ENCODE measurements at places on chromosomes 11 and 22.
A peak's percentile ranks its signal among the peaks of the same experiment; 100 is the strongest.

GRCh38 chr22:42906605-42907348 lies 49.7 kb upstream of the ARFGAP3 start:
- DNase-seq = peak; percentile 82

- no peak for DNase-seq
Measured at GRCh38 chr11:32439501-32440210, 4.3 kb upstream of the WT1 start.

- DNase-seq = no peak
Measured at GRCh38 chr11:82989628-82990404, 81.9 kb downstream of the RAB30 start.

DNA sequence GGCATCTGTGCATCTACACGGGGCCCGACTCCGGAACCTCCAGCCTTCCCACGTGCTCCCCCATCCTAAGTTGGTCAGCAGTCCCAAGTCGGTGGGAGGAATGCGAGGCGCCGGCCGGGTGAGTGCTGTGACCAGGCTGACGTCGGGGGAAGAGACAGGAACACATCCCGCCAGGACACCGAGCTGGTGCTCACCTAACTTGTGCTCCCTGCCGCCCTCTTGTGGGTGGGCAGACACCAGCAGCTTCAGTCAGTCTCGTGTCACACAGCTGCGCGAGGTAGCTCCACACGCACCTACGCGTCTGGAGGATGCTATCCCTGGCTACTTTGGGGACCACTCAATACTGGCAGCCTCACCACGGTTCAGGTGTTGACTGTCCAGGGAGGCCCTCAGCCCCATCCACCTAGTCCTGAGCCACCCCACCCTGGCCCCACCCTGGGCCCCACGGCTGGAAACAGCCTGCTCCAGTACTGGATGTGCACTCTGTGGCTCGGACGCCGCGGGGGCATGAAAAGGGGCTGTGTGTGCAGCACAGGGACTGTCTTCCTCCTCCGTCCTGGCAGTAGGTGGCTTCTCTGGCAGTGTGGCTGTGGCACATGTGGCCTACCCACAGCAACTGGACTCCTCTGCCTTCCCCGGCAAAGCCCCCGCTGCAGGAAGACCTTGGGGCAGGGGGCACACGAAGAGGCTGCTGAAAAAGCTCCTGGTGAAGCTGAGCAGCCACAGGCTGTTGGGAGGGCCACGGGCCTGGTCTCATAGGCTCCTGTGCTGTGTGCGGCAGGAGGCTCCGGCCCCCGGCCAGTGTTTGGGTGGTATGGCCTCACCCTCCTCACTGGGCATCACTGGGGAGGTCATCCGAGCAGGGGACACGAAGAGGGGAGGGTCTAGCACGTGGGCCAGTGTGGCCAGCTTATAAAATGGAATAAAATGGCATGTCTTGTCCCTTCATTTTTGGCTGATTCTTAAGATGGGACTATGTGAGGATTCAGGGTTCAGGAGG lies 11.2 kb upstream of the BID start:
- no peak for DNase-seq

DNA sequence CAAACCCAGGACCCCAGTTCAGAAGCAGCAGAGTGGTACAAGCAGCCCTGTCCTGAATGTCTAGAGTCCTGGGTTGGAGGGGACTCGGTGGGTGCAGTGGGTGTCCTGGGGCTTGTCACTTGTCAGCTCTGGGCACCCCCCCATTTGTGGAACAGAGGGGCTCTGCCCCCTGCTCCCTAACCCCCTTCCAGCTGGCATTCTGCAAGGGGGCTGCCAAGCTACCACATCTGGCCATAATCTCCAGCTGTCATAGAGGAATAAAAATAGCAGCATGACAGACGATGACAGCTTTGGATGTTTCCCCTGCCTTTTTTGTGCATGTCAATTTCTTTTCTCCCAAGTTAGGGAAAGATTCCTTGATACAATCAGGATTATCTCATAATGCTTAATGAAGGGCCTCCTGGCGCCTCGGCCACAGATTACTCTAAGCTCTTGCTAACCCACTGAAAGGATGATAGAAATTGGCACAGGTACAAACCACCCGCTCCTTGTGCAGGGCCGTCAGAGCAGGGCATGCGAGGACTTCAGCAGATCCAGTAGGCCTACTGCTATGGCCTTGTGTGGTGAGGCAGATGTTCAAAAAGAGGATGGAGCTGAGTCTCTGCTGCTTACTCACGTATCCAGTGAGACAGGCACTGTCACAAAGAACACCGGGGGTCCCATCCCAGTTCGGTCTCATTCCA lies 83.0 kb downstream of the ISX start:
- DNase-seq = no peak

DNA sequence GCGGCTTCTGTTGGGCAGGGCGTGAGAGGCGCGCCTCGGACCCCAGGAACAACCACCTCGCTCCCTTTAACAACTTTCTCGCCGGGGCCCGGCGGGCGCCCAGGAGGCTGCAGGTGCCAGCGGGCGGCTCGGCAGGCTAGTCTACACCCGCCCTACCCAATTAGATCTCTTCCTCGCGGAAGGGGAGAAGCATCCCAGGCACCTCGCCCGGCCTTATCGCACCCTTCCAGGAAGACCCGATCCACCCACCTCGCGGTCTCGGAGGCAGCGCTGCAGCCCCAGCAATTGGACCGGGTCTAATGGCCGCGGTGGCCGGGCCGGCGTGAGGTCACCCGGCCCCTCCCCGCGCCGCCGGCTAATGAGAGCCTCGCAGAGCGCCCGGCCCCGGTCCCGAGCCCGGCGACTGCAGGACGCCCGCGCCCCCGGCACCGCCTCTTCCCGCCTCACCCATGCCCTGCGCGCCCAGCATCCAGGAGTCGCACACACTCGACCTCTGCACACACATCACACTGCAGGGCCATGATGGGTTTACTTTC lies at the start of gene PLAAT3:
Gene PLAAT3, minus strand, starts transcription at position 298 of the 536 bp plus-strand sequence. CDS start 419 bp downstream, outside the sequence.
- peak; percentile 87 for DNase-seq

- no peak for DNase-seq
Measured at GRCh38 chr11:117278347-117278746, 12.8 kb upstream of the BACE1-AS start.

DNA sequence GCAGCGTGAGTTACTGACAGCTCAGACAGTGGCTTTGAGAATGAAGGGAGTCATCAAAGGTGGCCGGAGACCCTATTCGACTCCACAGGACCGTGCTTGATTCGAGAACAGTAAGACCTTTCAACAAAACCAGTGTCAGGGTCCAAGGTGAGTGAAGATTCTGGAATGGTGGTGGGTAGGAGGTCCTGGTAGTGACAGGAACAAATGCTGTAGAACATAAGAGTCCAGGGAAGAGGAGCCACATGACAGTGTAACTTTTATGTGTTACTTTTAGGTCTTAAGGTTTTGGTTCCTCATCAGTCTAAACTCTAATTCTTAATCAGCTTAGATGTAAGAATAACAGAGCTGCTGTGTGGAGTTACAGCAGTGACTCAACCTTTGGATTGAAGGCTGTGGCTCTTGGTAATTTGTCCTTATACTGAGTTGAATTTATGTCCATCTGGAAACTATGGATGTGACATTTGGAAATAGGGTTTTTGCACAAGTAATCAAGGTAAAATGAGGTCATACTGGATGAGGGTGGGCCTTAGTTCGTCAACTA lies 1.8 kb downstream of the TBC1D22A start:
- DNase-seq = no peak

DNA sequence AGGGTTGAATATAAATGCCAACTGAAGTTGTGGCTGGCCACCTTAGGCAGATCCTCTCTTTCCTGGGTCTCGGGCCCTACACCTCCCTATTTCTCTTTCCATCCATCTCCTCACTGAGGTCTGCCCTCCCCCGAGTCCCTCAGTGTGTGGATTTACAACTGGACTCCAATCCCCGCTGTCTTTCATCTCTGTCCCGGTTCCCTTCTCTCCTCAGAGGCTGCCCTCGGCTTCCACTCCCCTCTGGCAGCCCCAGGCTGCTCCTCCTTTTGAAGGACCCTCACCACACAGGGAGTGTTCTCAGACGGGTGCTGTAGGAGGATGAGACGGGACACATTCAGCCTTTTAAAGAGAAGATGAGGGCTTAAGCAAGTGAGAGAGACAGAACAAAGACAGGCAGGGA lies 167.1 kb downstream of the ST3GAL4 start:
- DNase-seq = no peak

DNA sequence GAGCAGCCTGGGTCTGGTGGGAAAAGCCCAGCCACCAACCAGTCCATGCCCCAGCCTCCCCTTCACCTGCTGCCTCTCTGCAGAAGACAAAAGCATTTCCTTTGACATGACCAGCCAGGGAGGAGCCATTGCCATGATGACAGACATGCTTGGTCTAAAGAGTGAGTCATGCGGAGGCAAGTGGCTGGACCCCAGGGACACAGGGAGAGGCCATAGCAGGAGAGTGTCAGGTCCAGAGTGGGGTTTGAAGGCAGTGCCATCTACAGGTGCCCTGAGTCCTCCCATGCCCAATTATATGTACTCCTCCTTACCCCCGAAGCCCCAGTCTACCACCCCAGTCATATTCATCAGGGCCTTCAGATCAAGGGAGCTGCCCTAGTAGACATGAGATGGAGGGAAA lies 67.4 kb downstream of the SCN3B start:
- DNase-seq = no peak

DNA sequence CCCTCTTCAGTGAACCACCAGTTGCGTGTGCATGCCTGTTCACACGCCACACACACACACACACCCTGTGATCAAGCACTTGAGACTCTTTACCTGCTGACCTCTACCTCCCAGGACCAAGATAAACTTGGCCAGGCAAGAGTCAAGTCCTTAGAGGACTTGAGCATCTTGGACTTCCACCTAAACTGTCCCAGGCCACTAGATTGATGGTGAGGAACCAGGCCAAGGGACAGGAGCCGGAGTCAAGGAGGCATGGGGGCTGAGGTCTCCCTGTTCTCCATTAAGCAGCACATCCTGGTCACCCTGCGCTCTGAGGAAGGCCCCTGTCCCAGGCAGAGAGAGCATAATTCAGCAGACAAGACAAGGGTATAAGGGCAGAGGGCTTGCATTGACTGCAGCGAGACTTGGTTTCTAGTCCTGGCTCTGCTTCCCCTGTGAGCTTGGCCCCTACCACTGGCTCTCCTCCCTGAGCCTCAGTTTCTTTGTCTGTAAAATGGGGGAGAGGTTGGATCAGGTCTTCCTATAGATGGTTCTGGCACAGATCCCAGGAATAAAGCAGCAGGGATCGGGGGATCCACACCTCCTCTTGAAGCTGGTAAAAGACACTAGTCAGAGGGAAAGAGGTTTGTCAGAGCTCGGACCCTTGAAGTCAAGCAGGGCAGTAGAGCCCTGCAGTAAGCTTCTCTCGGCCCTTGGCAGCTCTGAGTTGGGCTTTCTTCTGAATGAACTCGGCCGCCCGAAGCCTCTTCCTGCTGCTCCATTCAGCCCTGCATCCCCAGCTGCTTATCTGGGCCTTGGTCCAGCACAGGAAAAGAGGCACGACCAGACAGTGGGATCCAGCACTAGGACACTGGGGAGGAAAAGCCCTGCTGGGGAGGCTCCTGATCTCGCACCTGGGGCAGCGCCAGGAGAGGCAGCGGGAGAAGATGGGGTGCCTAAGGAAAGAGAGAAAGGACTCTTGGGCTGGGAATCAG lies 2.0 kb downstream of the CREB3L1 start:
- DNase-seq = peak; percentile 73

DNA sequence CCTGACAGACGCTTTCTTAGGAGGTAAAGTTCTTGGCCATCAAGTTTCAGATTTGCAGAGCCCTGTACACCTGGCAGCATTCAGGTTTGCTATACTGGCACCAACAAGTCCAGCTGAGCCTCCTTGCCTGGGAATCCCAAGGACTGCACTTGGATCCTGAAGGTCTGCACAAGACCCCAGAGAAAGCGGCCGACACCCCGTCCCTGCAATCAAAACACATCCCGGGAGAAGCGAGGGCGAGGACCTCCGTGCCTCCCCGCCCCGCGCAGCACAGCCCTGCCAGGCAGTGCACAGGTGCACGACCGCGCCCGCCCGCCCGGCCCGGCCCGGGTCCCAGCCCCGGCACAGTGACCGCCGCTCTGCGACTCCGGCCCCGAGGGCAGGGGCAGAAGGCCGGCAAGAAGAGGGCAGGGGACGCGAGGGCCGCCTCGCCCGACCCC lies 559 bp downstream of the MRTFA start:
- peak; percentile 57 for DNase-seq

DNA sequence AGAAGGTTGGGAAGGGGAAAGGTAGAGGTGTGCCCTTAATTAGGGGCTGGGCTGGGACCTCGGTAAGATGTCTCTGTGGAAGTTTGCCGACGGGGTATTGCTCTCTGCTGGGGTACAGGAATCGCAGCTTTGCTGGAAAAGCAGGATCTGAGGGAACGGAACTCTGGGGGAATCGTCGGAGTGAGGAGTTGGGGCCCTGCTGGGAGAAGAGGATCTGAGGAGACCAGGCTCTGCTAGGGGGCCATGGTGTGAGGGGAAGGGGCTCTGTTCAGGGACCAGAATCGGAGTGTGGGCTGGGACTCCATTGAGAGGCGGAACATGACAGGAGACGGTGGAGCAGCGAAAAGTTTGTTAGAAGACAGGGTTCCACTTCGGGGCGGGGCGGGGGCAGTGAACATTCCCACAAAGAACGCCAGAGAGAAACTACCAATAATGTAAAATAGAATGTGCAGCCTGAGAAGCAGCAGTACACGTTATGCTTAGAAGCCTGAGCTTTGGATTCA lies 456 bp downstream of the AAMDC start:
- DNase-seq = no peak

All from right atrium auricular region (tissue), 2 donors.